Smooth muscle cell of the coronary artery (primary cell): ENCODE measurements at places on chromosomes 3 and 15. TPM values are rescaled to one million over a fixed set of nuclear protein-coding genes. Genes with fewer than 3 reads are reported as not detected.

GRIP2 gene
- 0.08 and 0.47 TPM in 2 replicates for total RNA-seq

NANOGP8 gene
- not detected in 2 replicates for total RNA-seq

SPSB4 gene
- total RNA-seq = not detected in 2 replicates

C3orf18 gene
- total RNA-seq = 8.4 and 13.9 TPM in 2 replicates

UBAP1L gene
- 0.53 and 0.94 TPM in 2 replicates for total RNA-seq
